ENCODE measurements at places on chromosomes 6 and 20.
A peak's percentile ranks its signal among the peaks of the same experiment; 100 is the strongest.

GRCh38 chr6:24719125-24719971, at the start of gene C6orf62:
Gene C6orf62 (minus strand): TSS chr6:24719154. CDS start chr6:24718668, 486 bp downstream.
- DNase-seq: peak; percentile 11

DNA sequence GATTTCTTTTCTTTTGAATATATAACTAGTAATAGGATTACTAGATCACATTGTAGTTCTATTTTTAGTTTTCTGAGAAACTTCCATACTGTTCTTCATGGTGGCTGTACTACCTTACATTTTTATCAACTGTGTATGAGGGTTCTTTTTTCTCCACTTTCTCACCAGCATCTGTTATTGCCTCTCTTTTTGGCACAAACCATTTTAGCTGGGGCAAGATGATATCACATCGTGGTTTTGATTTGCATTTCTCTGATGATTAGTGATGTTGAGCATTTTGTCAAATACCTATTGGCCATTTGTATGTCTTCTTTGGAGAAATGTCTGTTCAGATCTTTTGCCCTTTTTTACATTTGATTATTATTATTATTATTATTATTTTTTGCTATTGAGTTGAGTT, 86.1 kb upstream of the TCF21 start:
- no peak for DNase-seq

GRCh38 chr6:37492991-37493660, 6.6 kb downstream of the CCDC167 start:
- DNase-seq: no peak

- DNase-seq: no peak
These were observed 1.2 kb downstream of the FOXO3 start for GRCh38 chr6:108561742-108562502.

DNA sequence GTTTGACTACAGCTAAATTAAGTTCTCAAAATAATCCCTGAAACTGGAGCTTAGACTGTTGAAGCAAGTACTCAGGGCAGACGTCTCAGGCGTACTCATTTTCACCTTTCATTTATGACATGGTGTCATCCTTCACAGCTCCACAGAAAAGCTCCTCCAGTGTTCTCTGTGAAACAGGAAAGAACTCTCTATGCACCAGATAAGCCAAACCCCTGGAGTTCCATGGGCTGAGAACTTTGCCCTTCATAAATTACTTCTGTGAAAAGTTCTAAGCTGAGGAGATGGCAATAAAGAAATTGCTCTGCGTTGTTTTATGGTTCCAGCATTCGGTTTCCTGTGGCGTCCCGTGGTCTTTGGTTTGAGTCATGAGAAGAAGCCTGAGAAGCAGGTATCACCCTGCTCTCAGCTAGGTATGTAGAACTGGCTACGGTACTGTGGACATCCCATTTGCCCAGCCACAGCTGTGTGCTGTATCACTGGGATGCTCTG, 20.2 kb upstream of the RREB1 start:
- DNase-seq: no peak

DNA sequence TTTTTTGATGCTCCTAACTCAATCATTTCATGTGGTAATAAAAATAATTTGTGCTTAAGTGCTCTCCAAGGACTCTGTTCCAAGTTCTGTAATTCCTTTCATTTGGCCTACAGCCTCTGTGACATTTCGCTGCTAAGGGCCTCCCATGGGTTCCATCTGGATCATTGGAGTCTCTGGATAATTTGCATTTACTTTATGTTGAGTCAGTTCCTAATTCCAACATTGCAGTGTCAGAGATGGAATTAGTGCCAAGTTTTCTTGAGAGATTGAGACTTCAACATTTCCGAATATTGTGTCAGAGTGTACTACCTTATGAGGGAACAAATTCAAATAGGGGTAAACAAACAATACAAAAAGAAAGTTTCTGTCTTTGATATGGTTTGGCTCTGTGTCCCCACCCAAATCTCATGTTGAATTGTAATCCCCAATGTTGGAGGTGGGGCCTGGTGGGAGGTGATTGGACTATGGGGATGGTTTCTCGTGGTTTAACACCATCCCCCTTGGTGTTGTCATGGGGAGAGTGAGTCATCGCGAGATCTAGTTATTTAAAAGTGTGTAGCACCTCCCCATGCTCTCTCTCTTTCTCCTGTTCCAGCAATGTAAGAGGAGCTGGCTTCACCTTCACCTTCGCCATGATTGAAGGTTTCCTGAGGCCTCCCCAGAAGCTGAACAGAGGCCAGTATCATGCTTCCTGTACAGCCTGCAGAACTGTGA, 244.1 kb upstream of the TBX18 start:
- DNase-seq: peak; percentile 18

DNA sequence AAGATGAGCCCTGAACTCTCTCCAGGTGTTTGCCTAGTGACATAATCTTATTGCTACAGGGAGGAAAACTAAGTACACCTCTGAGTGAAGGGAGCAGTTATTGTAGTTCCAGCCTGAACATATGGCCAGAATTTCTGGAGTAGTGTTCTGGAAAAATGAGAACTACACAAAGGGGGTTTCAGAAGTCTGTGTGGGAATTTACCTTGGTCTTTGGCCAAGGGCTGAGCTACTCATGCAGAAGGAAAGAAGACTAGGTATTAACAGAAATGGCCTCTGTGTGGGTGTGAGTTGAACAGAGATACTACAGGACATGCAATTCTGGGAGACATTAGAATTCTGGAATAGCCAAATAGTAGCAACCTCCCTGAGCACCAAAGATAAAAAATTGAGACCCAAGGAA, 1009.7 kb upstream of the GJE1 start:
- no peak for DNase-seq

GRCh38 chr6:44829836-44830235, 442.3 kb downstream of the CDC5L start:
- DNase-seq: peak; percentile 11

GRCh38 chr6:74357321-74357720, 661.3 kb downstream of the CD109 start:
- peak; percentile 55 for DNase-seq
